ENCODE measurements at places on chromosomes 2 and 18.

GRCh38 chr2:121019756-121020155 lies 265.2 kb downstream of the TFCP2L1 start:
- no peak for DNase-seq

- no peak for DNase-seq
These were observed 227.7 kb upstream of the BOD1L2 start for GRCh38 chr18:56919190-56919589.

GRCh38 chr2:3532941-3533340 lies 13.6 kb upstream of the ADI1 start:
- DNase-seq = no peak

DNA sequence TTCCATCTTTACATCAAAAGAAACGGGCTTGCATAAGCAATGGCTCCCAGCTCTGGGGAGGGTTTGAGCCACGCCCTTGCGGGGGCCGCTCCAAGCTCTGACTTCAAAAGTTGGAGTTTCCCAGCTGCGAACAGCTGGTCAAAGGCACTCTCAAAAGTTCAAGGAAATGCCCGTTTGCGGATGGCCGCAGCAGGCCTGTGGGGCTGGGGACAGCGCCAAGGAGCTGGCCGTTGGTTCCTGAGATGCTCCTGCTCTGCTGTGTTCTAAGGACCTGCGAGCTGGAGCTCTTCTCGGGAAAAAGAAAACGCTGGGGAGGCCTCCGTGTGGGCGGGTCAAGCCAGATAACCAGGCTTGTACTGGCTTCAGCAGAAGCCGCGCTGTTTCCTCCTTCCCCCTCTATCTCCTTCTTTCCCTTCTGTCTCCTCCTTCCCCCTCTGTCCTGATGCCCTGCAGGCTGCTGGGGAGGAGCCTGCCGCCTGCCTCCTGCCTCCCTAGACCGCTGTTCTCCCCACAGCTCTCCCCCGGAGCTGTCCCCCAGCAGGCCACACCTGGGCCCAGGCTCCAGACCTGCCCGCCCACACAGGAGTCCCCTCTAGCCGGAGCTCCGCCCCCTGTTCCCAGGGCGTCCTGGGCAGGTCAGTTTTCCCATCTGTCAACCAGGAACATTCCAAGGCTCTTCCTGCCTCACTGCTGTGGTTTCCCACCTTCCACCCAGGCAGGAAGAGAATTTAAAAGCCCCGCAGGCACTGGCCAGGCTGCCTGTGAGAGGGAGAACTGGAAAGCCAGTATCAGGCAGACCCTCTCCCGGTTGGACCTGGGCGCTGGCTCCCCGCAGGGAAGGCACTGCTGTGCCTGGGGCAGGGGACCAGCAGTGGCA lies 14.1 kb downstream of the KLF11 start:
- peak; percentile 68 for DNase-seq

- DNase-seq = no peak
These were observed 223.2 kb upstream of the PIK3C3 start for GRCh38 chr18:41731884-41732283.

DNA sequence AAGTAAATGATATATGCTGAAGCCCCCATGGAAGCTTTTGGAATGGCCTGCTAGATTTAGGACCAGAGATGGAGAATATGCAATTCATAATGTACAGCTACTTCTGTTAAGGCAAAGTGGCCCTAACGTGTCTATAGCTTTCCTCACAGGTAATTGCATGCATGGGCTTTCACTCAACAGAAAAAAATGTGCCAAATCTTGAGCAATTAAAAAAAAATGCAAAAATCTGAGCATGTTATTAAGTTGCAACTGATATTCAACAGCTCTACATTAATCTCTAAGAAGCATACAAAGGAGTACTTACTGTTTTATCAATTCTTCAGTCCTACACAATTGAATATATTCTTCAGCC lies 79.6 kb downstream of the EFEMP1 start:
- DNase-seq = no peak

- DNase-seq = no peak
These were observed 230.9 kb downstream of the RBM43 start for GRCh38 chr2:151030663-151031230.

- DNase-seq = no peak
These were observed 17.1 kb downstream of the MXD1 start for GRCh38 chr2:69931832-69932595.

DNA sequence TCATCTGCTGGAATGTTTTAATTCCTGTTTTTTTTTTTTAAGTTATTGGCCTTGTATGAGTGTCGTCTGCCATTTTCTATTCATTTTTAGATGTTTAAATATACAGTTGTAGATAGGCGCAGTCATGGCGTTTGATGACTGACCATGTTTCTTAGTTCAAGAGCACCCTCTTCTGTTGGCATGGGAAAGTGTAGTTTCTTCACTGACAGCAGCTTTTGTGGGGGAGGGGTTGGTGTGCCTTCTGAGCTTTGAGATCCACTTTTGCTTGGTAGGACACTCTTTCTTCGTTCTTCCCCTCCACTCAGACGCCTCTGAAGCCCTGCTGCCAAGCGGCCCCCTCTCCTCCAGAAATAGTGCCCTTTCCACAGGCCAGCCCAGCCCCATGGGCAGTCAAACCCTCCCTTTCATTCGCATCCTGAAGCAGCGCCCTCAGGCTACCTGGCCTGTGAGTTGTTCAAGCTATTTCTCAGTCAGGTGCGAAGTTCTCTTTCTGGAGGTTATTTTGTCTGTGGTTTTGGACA lies 492.0 kb downstream of the TNS1 start:
- peak; percentile 63 for DNase-seq

GRCh38 chr2:202251494-202251893 lies 13.1 kb upstream of the SUMO1 start:
- DNase-seq = no peak

DNA sequence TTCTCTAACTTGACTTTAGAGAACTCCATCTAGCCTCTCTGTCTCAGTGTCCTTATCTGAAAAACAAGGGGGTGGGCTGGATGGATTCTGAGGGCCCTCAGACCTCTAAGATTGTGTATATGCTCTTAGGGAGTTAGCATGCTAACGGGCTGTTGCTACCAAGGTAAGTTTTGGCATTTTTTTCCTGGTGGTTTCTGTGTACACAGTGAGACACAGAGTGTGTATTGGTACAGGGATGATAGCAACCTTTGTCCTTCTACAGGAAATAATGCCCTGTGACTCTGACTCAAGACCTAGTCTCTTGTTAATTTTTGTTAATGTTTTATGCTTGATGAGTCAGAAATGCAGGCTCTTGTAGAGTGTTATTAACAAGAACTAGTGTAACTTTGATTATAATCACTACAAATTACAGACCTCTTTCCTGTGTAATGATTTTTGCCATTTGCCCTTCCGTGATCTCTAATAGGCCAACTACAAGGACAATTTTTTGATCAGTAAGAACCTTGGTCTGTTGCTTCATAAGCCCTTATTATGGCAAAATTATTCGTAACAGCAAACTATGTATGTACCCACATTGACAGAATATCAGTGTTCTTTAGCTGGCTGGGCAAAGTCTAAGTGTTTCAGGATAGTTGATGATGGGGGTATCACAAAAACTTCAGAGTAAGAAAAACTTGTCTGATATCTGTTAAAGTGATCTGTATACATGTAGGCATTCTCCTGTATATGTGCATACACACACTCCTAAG lies 89.7 kb downstream of the SPTBN1 start:
- DNase-seq = peak; percentile 97

- DNase-seq = no peak
These were observed 43.6 kb downstream of the MCFD2 start for GRCh38 chr2:46871976-46872381.

DNA sequence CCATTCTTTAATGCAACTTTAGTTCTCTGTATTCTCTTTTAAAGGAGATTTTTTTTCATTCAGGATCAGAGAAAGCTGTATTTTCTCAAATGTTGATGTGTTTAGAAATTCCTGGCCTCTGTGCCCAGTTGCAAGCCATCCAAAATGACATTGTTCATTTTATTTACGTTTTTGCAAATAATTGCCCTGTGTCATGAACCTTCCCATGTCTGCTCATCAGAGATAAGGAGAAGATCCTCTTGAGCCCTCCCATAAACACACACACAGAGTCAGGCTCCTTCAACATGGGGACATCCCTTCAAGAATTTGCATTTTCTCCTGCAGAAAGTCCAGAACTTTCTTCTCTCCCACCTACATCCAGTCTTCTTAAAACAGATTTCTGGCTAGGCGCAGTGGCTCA lies 258.8 kb downstream of the GBX2 start:
- no peak for DNase-seq

DNA sequence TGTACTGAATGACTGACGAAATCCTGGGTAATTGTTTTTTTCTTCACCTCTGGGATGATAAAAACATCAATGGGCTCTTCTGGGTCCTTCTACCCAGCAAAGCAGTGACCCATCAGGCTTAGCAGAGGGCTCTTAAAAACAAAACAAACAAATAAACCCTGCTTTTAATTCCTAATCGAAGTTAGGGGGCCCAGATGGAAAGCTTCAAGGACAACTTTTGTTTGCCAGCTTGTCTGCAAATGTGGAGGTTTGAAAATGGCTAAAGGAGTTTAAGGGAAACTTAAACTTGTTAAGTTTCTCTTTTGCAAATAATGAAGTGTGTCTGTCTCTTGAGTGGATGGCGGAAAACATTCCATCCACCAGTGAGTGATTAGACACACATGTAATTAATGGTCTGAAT lies 327.2 kb downstream of the SATB2 start:
- DNase-seq = no peak

DNA sequence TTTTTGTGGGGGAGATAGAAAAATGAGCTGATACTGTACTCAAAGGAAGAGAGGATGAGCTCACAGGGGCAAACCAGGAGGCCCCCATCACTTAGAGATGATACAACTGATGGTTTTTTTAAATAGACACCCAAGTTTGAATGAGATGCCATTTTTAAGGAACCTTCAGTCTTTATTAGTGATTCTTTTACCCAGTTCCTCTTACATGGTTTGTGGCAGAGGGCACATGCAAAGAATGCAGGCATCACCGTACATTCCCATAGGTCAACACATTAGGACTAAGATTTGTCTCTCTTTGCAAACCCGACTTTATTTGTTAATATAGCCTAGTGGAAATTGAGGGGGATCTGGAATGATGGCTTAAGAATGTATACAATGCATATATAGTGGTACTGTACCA lies 250.9 kb downstream of the ASXL3 start:
- DNase-seq = no peak

GRCh38 chr18:11689669-11690565 lies 853 bp downstream of the GNAL start:
- DNase-seq = no peak

Data from RCC 7860 (cell line).